Tibial nerve (tissue), 4 donors: ENCODE measurements at places on chromosomes 3 and 15.
A peak's percentile ranks its signal among the peaks of the same experiment; 100 is the strongest.

GRCh38 chr3:13088028-13089006, 15.1 kb upstream of the IQSEC1 start:
- DNase-seq: peak; percentile 41

DNA sequence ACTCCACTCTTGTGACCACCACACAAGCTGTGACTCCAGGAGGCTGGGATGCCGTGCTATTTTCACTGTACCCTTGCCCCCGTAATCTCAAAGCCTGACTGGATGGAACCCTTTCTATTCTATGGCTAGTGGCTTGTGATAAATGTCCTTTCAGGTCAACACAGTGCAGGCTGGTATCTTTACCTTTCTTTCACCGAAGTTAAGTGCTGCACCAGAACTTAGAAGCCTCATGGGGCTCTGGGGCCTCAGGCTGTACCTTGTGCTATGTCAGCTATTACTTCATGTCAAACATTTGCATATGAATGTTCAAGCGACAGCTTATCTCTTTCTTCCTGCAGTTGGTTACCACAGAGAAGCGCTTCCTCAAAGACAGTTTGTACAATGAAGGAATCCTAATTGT, 66.8 kb downstream of the RPL39L start:
- DNase-seq: no peak

- DNase-seq: no peak
These were observed 5.8 kb downstream of the LTK start for GRCh38 chr15:41507820-41508290.

DNA sequence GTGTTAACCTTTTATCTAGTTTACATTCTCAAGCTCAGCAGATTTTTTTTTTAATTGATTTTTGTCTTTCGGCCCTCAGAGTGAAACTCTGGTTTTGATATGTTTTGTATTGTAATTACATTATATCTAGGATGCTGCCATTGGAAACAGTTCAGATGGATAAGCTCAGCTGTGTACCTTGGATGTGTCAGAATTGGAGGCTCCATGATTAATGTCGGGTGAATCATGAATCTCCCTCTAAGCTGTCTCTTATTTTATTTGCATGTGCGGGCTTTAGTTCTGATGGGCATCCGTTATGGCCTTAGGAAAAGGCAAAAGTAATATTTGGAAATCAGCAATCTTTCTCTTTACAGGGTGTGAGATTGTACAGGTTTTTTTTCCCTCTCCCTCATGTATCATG, 4.2 kb downstream of the PTPRG start:
- DNase-seq: no peak

DNA sequence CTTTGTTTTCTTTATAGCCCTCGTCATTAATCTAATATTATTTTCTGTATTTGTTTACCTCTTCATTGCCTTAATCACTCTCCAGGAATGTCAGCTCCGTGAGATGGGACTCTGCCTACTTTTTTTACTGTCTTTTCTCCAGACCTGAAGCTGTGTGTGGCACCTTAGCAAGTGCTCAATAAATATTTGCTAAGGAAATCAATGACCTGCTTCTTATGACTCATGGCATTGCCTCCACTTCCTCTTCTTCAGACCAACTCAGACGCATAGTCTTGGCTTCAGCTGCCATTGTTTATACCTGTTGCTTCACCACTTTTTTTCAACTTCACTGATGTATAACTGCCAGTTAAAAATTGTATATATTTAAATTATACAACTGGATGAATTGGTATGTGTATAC, 218.5 kb upstream of the CMC1 start:
- no peak for DNase-seq

DNA sequence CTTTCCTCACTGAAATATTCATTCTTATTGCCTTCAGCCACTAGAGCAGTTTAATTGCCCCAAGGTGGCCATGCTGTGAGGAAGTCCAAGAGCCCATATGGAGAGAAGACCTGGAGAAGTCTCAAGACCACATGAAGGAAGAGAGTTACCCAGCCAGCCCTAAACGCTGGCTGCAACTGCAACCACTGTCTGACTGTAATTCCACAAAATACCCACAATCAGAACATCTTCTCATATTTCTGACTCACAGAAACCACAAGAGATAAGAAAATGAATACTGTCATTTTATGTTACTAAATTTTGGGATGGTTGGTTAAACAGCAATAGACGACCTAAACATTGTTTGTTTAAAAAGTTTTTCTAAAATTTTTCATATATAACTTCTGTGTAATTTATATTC, 14.7 kb upstream of the SST start:
- DNase-seq: no peak

DNA sequence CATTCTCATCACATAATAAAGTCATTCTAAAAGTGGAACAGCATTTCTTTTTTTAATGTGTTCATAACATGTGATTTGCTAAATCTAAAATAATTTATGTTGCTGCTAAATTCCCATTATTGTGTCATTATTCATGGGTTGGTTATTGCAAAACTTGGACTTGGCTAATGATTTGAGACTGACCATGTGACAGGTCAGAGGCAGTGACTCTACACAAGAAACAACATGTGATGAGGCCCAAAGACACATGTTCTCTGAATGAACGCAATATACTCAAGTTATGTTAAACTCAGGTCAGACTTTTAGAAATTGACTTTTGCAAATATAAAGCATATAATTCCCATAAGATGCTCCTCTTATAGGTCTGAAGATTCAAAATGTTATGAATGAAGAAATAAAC, 566.1 kb downstream of the TBL1XR1 start:
- no peak for DNase-seq

DNA sequence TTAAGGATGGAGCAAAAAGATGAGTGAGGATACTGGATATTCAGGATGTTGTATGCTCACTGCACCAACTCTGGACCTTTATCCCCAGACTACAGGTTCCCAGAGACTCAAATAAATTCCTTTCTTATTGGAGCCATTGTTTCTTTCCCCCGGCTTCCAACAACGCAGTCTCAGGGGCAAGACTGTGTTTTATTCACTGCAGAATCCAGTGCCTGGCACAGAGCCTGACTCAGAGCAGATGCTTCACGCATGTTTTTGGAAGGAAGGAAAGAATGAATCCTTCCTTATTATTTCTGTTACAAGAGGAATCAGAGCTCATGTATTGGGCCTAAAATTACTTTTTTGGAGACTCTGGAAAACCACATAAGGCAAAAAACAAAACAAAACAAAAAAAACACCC, 96.0 kb upstream of the VGLL4 start:
- no peak for DNase-seq

GRCh38 chr15:88012233-88012632, 244.3 kb downstream of the NTRK3 start:
- DNase-seq: peak; percentile 21

- DNase-seq: no peak
These were observed 3.0 kb downstream of the LMCD1 start for GRCh38 chr3:8504611-8504973.

- DNase-seq: no peak
These were observed 63.6 kb upstream of the MBNL1 start for GRCh38 chr3:152205097-152205593.

GRCh38 chr3:128859630-128860029, 19.8 kb upstream of the ACAD9 start:
- no peak for DNase-seq

DNA sequence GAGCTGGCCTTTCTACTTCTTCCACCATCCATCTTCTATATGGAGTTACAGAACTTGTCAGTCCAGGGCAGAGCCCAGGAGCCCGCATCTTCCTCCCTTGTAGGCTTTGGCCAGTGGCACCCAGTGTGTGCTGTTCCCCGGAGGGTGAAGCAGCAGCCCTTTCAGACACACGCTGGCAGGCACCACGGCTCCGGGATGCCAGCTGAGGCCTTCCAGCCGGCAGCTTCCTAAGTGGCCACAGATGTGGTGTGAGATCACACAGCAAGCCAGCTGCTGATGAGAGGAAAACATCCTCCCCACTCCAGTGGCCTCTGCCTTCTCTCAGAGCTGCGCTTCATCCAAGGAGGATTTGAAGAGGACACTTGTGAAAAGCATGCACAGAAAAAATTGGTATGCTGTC, 24.1 kb downstream of the CRABP1 start:
- no peak for DNase-seq

- no peak for DNase-seq
These were observed 21.1 kb downstream of the MAPK6 start for GRCh38 chr15:52039925-52040781.

DNA sequence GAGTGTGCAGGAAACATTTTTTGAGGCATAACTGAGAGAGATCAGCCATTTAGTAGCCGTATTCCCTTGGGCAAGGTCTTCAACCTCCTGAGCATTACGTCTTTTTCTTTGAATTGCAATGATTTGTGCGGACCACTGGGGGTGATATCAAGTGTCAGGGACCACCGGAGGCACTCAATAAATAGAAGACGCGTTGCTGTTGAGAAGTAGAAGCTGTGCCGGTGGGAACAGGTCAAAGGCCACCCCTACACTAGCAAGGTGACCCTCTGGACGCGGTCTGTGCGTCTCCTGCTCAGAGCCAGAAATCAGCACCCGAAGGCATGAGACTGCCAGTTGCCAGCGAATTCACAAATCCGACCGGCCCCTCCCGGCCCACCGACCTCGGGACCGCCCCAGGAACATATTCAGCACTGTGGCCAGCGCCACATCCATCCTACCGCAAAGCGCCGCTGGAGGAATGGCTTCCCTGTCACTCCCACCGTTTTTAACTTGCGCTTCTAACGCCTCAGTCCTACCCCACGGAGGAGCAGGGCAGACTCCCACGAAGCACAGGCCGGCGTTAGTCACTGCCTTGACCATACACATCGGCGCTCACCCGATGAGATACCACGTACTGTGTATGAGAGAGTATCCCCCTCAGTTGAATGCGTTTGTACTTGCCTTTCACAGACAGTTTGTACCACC, 1.4 kb upstream of the GHSR start:
- no peak for DNase-seq

GRCh38 chr3:123421353-123422174, 27.3 kb downstream of the ADCY5 start:
- DNase-seq: peak; percentile 56

- DNase-seq: no peak
These were observed 370.9 kb downstream of the GABRG3 start for GRCh38 chr15:27341780-27342343.

DNA sequence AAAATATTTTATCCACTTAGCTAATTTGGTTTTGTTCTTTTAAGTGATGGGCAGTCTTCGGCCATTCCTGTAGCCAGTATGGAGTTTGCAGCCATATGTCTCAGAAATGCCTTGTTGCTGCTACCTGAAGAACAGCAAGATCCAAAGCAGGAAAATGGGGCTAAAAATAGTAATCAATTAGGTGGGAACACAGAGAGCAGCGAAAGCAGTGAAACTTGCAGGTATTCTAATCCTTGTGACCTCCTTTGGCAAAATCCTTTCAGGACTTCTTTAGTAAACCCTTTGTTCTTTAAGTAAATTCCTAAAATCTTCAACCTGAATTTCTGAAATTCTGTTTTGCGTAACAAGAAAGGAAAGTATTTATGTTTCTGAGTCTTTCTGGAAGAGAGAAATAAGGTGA, 49.8 kb downstream of the CNOT10 start:
- DNase-seq: no peak

DNA sequence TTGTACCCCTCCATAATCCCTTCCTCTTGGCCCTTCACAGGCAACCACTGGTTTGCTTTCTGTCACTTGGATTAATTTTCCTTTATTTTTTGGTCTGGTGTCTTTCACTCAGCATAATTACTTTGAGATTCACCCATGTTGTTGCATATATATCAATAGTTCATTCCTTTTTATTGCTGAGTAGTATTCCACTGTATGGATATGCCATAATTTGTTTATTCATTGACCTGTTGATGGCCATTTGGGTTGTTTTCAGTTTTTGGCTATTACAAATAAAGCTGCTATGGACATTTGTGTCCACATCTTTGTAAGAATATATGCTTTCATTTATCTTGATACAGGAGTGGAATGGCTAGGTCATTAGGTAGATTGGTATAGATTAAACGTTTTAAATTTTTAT, 5.9 kb upstream of the ZNF621 start:
- DNase-seq: no peak

DNA sequence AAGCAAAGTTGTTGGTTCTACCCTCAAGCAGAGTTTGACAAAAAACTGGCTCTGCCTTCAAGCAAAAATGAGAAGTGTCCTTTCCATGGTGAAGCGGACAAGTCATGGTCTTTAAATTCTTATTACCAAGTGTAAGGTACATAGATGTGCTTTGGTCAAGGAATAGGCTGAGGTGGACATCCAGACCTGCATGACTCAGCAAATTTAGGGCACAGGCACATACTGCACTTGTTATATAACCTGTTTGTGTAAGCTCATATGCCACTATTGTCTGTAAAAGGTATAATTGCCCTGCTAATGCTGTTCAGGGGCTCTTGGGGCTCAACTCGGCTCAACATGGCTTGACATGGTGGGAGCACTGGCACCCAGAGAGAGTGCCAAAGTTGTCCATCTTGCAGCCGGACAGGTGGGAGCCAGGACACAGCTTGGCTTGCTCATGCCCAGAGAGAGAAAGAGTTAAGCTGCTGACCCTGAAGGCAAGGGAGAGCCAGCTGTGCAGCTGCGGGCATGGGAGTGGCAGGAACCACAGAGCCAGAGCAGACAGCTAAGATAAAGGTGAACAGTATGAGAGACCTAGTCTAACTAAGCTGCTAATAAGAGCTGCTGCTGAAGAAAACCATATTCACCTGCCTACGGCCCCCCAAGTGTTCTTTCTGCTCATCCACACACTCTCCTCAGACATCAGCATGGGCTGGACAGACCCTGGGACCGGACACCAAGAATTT, 17.7 kb downstream of the MCCC1 start:
- no peak for DNase-seq

- DNase-seq: no peak
These were observed 15.4 kb downstream of the IREB2 start for GRCh38 chr15:78453447-78453846.

- DNase-seq: no peak
These were observed 191.7 kb downstream of the NR1D2 start for GRCh38 chr3:24136624-24137310.

DNA sequence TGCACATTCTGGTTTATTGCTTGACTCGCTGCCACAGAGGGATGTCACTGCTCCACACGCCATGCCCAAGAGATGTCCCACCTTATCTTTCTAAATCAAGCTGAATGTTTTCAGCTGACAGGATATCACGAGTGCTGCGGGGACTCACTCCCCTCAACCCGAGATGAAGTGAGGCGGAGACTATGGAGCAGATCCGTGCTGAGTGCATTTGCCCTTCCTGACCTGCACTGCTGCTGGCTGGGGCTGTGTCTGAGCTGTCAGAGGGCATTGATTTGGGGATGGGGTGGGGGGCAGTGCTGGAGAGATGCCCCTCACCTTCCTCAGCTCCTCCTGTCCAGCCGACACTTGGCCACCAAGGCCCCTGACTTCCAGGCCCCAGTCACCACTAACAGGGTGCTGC, 40.5 kb upstream of the CSPG4 start:
- no peak for DNase-seq

- DNase-seq: no peak
These were observed 2.3 kb downstream of the CCK start for GRCh38 chr3:42263354-42264346.

DNA sequence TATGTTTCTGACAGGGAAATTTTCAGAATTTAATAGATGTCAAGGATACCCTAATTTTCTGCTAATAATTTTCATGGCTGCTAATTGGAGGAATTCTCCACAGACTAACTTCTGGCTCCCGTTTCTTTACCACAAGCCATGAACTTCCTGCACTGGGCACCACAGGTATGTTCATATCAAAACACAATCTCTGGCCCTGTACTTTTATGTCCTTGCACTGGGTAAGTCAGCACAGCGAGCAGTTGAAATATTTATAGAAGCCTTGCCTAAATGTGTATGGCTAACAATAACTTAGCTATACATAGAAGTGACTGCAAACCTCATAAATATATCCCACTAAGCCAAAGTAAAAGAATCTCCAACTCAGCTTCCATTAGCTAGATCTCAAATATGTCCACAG, 246.9 kb downstream of the ZIC1 start:
- DNase-seq: no peak
